ENCODE measurements at places on chromosomes 7 and 10.

- H3K27me3 ChIP-seq: no peaks in the 10 kb centered on the region
- H3K27ac ChIP-seq: no peak overlapping the region
- DNase-seq: no peak
- H3K36me3 ChIP-seq: no peaks in the 10 kb centered on the region
- no peak overlapping the region for H3K4me3 ChIP-seq
Observed at GRCh38 chr10:77782328-77783061, 144.1 kb downstream of the DLG5 start.

DNA sequence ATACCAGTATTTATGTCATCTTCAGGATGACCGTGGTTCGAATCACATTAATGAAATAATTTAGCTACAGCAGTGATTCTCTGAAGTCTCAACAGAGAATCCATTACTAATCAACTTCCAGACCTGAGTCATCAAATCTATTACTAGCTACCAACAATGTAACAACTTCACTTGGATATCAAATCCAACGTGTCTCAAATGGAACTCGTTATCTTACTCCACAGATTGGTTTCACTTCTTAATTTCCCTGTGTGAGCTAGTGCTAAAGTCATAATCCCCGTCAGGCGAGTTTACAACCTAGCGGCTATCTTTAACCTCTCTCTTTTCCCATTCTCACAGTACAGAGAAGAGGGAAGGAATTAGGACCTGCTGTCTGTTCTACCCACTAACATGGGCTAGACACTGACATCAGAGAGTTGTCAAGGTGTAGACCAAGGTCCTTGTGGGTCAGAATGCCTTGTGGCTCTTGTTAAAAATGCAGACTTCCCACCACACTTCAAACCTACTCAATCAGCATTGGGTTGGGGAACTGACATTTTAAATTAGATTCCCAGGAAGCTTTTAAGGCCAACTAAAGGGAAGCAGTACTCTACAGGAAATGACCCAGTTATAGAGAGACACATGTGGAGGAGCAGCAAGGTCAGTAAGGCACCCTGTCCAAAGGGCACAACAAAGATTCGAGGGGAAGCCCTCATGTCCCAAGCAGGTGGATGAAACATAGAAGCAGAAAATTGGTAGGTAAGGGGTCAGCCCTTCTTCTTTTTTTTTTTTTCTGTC lies 57.3 kb upstream of the GSAP start:
- DNase-seq: no peak
- H3K27ac ChIP-seq: no peak overlapping the region
- no peaks in the 10 kb centered on the region for H3K36me3 ChIP-seq
- no peak overlapping the region for H3K4me3 ChIP-seq
- H3K27me3 ChIP-seq: no peaks in the 10 kb centered on the region

- no peak overlapping the region for H3K4me3 ChIP-seq
- H3K36me3 ChIP-seq: no peaks in the 10 kb centered on the region
- H3K27ac ChIP-seq: no peak overlapping the region
- H3K4me1 ChIP-seq: no peaks in the 10 kb centered on the region
Observed at GRCh38 chr7:111380945-111381344, 181.3 kb downstream of the IMMP2L start.

DNA sequence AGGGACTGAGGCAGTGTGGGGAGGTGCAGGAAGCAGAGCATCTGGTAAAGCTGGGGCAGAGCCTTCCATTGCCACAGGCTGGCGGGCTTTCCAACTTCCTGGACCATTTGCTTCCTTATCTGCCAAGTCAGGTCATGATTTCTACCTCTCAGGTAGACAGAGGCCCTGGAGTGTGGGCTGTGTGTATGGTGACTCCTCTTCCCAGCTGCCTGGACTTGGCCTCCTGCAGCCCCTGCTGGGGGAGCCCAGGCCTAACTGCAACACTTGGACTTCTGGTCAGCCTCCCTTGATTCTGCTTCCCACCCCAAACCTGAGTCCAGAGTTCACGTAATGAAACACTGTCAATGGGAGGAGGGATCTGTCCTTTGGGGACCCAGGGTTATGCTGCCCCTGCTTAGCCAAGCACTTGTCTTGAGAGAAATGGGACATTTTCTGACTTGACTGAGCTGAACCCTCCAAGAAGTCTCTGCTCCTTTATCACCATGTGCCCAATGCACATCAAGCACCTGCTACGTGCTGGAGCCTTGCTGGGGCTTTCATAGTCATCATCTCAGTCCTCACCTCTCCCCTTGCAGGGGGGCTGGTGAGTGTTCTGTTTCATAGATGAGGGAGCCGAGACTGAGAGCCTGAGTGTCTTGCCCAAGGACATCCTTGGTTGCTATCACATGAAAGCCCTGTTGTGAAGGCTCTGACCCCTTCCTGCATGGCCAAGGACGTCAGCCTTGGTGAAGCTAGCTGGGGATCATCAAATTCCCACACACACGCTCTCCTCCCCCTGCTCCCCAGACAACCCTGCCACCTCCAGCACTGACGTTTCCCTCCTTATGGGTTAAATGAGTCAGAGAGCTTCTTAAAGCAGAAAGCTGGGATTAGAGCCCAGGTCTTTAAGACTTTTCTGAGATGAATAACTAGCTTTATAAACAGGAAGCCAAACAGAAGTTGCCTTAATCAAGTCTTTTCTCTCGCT lies 3.4 kb downstream of the CLEC2L start:
- no peak overlapping the region for H3K27ac ChIP-seq
- H3K27me3 ChIP-seq: no peaks in the 10 kb centered on the region
- no peak for DNase-seq
- H3K36me3 ChIP-seq: no peaks in the 10 kb centered on the region

- no peaks in the 10 kb centered on the region for H3K4me1 ChIP-seq
- no peaks in the 10 kb centered on the region for H3K36me3 ChIP-seq
- no peak overlapping the region for H3K4me3 ChIP-seq
- H3K27me3 ChIP-seq: no peaks in the 10 kb centered on the region
- no peak overlapping the region for H3K27ac ChIP-seq
Observed at GRCh38 chr7:55343860-55344606, 21.1 kb upstream of the LANCL2 start.

DNA sequence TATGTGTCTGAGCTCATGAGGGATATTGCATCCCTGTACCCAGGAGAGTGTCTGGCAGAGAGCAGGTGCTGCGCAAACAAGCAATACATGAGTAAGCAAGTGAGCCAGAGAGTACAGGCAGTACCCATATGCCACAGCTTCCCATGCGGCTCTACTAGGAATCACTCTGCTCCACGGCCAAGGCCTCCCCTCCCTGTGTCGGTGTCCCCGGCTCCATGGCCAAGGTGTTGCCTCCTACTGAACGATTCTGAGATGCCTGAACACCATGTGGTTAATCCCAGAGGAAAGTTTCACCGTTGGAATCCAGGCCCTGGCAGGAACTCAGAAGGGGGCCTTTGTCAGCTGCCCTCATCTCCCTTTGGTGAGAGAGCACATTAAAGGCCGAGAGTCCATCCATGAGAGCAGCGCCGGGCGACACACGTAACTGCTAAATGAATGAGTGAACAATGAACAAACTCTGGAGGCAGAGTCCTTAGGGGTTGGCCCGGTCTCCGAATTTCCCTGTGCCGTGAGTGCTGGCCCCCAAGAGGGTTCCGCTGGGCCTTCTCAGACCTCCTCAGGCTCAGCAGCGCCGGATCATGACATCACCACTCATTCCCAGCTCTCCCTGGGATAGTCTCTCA lies 136.0 kb upstream of the FAM20C start:
- H3K36me3 ChIP-seq: no peaks in the 10 kb centered on the region
- no peaks in the 10 kb centered on the region for H3K4me1 ChIP-seq
- DNase-seq: no peak

- H3K36me3 ChIP-seq: no peaks in the 10 kb centered on the region
- no peak for DNase-seq
- no peak overlapping the region for H3K4me3 ChIP-seq
- H3K4me1 ChIP-seq: no peaks in the 10 kb centered on the region
Observed at GRCh38 chr7:154914996-154915380, 87.9 kb downstream of the PAXIP1 start.

DNA sequence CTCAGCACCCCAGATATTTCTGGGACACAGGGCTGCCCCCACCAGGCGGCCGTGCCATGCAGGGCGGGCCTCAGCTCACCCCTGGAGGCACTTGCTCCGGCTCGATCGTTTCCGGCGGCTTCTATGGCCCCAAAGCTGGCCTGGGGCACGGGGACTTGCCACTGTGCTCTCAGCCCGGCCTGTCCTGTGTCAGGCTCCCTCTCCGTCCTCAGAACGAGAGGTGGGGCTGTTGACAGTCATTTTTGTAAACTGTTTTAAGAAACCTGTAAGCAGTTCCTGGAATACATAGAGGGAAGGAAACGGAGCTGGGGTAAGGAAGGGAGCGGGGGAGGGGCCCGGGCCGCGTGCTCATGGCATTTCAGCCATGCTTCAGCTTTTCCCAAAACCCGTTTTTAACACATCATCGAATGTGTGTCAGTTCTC lies 30.7 kb upstream of the PRKAR1B start:
- peaks cover 41% of the 10 kb centered on the region for H3K36me3 ChIP-seq
- DNase-seq: no peak
- H3K27ac ChIP-seq: no peak overlapping the region
- H3K4me1 ChIP-seq: no peaks in the 10 kb centered on the region

DNA sequence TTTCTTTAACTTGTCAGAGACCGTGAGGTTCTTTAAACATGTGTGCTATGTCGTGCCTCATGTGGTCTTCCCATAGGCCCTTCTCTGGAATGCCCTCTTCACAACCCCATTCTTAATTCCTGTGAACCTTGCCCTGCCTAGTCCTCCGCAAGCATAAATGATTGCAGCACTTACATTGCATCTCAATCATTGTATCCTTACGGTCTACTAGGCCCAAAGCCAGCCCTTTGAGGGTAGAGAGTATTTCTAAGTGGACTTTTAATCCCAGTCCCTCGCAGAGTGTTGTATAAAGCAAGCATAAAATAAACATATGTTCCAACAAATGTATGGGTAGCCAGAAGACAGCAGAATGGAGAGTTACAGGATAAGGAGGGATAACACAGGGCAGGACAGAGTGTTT lies 92.1 kb upstream of the FAM133B start:
- H3K4me3 ChIP-seq: no peak overlapping the region
- no peak overlapping the region for H3K27ac ChIP-seq
- no peaks in the 10 kb centered on the region for H3K36me3 ChIP-seq
- H3K27me3 ChIP-seq: no peaks in the 10 kb centered on the region
- no peak for DNase-seq
- no peaks in the 10 kb centered on the region for H3K4me1 ChIP-seq

DNA sequence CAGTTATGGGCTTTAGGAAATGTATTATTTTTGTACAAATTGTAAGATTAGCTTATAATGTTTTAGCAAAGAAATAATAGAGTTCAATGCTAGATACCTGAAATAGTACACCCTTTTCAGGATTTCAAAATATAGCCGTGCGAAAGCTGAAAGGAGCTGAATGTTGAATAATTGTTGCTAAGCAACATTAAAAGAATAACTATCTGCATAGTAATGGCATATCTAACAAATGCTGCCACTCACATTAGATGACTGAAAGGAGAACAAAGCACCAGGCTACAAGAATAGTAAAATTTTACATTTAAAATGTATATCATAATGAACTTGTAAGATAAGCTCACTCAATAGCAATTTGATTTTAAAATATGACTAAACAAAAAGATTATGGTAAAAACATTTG lies 82.5 kb downstream of the SDHAF3 start:
- H3K36me3 ChIP-seq: no peaks in the 10 kb centered on the region
- H3K27ac ChIP-seq: no peak overlapping the region
- H3K27me3 ChIP-seq: peaks cover 14% of the 10 kb centered on the region
- no peaks in the 10 kb centered on the region for H3K4me1 ChIP-seq

DNA sequence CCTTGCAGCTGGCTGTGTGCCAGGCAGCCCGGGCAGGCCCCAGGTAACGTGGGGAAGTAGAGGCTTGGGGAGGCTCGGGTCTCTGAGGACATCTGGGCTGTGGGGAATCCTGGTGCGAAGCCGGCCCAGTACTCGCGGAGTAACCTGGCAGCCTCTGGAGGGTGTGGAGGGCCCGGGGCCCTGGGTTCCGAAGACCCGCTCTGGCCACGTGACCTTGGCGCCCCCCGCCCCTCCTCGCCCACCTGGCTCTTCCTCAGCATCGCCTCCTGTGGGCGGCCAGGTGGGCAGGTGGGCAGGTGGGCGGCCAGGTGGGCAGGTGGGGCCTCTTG lies 143.1 kb downstream of the WDR37 start:
- DNase-seq: no peak
- no peak overlapping the region for H3K27ac ChIP-seq
- H3K27me3 ChIP-seq: peaks cover 31% of the 10 kb centered on the region
- H3K36me3 ChIP-seq: no peaks in the 10 kb centered on the region

- DNase-seq: no peak
- H3K36me3 ChIP-seq: no peaks in the 10 kb centered on the region
- no peaks in the 10 kb centered on the region for H3K4me1 ChIP-seq
- H3K27ac ChIP-seq: no peak overlapping the region
- no peak overlapping the region for H3K4me3 ChIP-seq
- H3K27me3 ChIP-seq: no peaks in the 10 kb centered on the region
Observed at GRCh38 chr7:158885624-158886023, 29.3 kb downstream of the DYNC2I1 start.

- no peaks in the 10 kb centered on the region for H3K4me1 ChIP-seq
- H3K27ac ChIP-seq: no peak overlapping the region
- H3K36me3 ChIP-seq: no peaks in the 10 kb centered on the region
- H3K27me3 ChIP-seq: no peaks in the 10 kb centered on the region
- no peak for DNase-seq
Observed at GRCh38 chr10:81031774-81032173, 494.1 kb downstream of the SH2D4B start.

- no peaks in the 10 kb centered on the region for H3K27me3 ChIP-seq
- no peaks in the 10 kb centered on the region for H3K36me3 ChIP-seq
- H3K27ac ChIP-seq: no peak overlapping the region
- no peak overlapping the region for H3K4me3 ChIP-seq
Observed at GRCh38 chr10:63634488-63635065, 113.4 kb downstream of the REEP3 start.

DNA sequence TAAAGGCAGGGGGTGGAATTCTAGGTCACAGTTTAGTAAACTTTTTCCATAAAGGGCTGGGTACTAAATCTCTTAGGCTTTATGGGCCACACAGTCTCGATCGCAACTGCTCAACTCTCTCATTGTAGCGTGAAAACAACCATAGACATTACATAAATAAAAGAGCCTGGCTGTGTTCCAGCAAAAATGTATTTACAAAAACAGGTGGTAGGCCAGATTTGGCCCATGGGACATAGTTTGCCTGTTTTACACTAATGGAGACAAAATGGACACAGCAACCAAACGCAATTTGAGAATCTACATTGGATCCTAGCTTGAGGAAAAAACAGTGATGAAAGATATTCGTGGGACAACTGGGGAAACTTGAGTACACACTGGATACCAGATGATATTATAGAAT lies 23.2 kb upstream of the MALSU1 start:
- H3K27me3 ChIP-seq: no peaks in the 10 kb centered on the region
- H3K27ac ChIP-seq: no peak overlapping the region
- H3K4me3 ChIP-seq: no peak overlapping the region
